ENCODE measurements at places on chromosomes 5 and 9.

- DNase-seq = no peak
These were observed 494.9 kb downstream of the PRR16 start for GRCh38 chr5:120958877-120959485.

DNA sequence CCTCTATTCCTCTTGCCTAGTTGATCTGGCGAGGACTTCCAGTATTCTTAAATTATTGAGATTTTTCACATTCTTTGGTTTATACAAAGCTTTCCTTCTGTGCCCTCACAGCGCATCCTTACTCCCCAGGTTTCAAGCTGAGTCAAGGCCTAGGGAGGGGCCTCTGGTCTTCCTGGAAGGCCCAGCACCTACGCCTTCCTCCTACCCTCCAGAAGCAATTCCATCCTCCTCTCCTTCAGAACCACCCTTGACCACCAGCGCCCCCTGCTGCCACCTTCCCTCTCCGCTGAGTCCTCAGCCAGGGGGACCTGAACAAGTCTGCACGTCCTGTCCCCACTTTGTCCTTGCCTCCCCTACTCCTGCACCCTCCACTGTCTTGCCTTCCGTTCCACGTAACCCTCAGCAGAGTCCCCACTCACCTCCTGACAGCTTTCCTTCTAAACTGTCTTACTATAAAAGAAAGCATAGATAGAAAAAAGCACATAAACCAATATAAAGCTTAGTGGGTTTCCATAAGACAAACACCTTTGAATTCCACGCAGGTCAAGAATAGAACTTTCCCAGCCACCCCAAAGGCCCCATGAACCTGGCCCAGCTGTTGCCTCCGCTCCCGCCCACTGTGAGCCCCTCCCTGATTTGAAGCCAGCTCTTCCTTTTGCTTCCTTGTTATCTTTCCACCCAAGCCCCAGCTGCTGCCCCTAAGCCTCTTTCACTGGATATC, 63.0 kb upstream of the CTSL start:
- peak; percentile 12 for DNase-seq

GRCh38 chr5:154576429-154576806, 98.4 kb upstream of the HAND1 start:
- no peak for DNase-seq

GRCh38 chr9:127950513-127951289, 13.0 kb upstream of the DPM2 start:
- DNase-seq = no peak

DNA sequence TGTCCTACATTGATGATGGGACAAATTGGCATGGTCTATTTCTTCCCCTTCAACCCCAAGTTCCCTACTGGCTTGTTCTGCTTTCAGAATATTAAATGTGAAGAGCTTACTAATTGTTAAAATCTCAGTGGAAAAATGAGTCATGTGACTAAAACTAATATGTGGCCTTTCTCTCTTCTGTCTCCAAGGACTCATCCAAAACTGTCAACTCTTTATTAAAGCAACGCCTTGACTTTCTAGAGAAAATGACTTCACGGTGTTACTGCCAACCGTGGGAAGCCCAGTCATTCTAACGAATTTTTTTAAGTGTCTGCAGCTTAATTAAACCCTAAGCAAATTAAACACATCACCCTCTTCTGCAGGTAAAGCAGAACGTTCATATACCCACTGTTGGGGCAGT, 431.6 kb downstream of the DTWD2 start:
- no peak for DNase-seq

GRCh38 chr9:95382433-95382832, 64.9 kb upstream of the FANCC start:
- no peak for DNase-seq

DNA sequence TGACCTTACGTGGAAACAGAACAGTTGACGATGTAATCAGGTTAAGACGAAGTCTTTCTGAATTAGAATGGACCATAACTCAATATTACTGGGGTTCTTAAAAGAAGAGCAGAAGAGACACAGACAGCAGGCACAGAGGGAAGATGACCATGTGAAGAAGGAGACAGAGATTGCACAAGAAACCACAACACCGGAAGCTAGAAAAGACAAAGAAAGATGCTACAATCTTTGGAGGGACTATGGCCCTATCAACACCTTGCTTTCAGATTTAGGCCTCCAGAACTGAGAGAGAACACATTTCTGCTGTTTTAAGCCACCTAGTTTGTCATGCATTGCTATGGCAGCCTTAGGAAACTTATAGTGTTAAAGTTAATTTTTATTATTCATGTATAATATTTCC, 27.1 kb downstream of the CDH9 start:
- DNase-seq = no peak

- DNase-seq = peak; percentile 4
These were observed 400.5 kb downstream of the ARRDC3 start for GRCh38 chr5:90982576-90982975.

DNA sequence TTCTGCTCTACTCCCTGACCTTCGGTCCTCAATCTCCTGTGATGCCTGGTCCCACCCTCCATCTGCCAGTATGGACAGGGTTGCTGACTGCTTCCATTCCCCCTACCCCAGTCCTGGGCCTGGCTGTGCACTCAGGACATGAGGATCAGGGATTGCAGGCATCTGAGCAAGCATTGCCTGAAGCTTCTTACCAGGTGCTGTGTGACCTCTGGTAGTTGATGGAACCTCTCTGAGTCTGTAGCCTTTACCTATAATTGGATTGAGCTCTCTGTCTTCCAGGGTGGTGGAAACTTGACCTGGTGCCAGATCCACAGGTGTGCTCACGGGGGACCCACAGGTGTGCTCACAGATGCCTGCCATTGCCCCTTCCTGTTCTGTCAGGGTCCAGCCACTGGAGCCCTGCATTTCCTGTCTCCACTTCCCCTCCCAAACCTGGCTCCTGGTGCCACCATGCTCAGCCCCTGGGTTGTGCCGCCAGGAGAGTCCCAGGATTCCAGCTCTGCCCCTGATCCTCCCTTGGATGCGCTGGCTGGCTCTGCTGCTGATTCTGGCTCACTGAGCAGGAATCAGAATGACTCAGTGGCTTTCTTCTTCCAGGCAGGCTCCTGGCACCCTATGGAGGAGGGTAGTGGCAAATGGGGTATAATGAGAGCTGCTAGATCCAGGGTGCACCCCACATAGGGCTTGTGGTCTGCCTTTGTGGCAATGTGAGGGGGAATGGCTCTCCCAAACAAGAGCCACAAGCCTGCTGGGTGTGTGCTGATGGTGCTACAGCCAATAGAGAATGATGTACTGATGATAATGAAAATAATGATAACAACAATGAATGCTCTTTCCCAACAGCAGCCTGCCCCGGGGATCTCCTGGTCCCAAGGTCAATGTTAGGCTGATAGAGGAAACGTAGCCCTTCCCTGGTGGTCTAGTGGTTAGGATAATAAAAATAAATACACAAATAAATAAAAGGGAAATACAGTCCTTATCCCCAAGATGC, 35.2 kb upstream of the PSD2 start:
- DNase-seq = no peak

- no peak for DNase-seq
These were observed 363.9 kb downstream of the KDM4C start for GRCh38 chr9:7121664-7122063.

DNA sequence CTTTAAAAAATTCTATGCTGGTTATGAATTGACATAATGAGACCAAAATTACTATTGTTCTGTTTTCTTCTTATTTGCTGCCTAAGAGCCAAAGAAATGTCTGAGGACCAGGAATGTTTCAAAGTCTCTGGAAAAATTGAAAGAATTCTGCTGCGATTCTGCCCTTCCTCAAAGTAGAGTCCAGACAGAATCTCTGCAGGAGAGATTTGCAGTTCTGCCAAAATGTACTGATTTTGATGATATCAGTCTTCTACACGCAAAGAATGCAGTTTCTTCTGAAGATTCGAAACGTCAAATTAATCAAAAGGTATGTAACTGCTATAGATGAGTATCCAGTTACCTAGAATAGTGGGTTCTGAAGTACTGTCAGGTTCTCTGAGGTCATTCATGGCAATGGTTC, 10.3 kb upstream of the DHFR start:
- DNase-seq = no peak

- no peak for DNase-seq
These were observed 36.5 kb downstream of the RGS3 start for GRCh38 chr9:113499876-113500497.

DNA sequence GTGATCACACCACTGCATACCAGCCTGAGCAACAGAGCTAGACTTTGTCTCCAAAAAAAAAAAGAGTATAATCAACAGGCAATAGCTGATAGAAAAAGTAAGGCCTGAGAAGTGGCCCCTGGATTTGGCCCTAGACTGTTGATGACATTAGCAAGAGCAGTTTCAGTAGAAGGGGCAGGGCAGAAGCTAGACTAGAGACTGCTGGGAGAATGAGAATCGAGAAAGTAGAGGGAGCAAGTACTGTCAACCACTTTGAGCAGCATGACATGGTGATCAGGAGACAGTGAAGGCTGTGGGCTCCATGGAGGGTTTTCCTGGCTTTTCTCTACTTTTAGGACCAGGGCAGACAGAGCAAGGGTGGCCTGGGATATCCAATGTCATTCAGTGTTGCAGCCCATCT, 34.9 kb upstream of the B4GALT1 start:
- no peak for DNase-seq

DNA sequence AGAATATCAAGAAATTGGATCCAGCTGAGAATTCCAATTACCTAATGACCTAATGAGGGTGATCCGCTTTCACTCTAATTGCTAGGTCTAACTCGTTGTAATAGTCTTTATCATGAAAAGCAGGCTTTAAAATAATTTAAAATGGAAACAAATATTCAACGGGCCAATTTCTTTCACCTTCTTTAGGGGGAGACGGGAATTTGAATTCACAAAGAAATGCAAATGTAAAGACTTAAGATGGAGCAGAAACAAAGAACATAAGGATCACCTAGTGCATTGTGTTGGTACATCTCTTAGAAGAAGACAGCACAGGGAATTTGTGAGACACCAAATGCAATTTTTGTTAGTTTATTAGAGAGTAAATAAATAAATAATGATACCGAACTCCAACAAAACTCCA, 1.5 kb upstream of the KCNN2 start:
- no peak for DNase-seq

DNA sequence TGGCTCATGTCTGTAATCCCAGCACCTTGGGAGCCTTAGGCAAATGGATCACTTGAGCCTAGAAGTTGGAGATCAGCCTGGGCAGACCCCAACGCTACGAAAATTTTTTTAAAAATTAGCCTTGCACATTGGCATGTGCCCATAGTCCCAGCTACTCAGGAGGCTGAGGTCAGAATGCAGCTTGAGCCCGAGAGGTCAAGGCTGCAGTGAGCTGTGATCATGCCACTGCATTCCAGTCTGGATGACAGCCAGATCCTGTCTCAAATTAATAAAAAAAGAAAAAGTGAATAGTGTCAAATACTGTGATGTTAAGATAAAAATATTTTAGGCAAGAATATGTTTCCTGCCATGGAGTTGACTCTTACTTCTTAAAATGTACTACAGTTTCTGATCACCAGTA, 5.3 kb downstream of the FBN2 start:
- no peak for DNase-seq

DNA sequence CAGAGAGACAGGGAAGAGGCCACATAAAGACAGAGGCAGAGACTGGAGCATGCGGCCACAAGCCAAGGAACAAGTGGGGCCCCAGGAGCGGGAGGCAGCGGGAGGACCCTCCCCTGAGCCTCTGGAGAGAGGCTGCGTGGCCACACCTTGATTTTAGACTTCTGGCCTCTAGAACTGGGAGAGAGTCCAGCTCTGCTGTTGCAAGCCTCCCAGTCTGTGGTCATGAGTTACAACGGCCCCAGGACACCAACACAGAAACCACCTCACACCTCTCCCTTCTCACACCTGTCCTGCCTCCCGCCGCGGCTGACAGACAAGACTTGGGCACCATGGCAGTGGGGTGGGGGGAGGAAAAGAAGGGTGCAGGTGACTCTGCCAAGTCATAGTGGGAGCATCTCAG, 2.2 kb downstream of the INPP5E start:
- DNase-seq = no peak

GRCh38 chr9:131951905-131952304, 127.8 kb downstream of the MED27 start:
- DNase-seq = no peak

DNA sequence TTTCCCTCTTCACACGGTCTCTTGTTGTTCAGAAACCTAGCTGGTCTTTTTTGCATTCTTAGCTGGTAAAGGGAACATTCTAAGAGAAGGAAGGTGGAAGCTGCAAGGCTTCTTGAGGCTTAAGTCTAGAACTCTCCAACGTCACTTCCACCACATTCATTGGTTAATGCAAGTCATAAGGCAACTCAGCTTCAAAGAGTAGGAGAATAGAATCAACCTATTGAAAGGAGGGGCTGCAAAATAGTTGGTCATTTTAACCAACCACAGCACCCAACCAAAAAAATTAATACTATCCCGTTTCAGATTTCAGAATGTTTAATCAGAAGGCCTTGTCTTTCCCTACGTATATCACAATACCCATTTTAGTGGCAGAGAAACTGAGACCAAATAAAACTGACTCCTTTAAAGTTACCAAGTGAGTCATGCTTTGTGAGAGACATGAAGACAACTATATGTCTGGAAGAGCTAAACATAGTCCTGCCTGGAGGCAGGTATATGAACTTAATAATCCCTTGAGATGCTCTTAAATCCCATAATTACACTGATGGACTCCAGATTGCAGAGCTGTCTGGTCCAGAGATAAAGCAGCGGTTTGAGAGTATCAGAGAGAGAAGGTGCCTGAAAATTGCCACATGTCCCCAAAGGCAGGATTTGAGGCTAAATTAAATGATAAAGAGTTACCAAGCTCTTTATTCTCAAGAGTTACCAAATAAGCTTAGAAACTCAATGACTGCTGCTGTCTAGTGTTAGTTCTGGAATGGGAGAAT, 14.4 kb downstream of the DOCK8 start:
- DNase-seq = no peak

DNA sequence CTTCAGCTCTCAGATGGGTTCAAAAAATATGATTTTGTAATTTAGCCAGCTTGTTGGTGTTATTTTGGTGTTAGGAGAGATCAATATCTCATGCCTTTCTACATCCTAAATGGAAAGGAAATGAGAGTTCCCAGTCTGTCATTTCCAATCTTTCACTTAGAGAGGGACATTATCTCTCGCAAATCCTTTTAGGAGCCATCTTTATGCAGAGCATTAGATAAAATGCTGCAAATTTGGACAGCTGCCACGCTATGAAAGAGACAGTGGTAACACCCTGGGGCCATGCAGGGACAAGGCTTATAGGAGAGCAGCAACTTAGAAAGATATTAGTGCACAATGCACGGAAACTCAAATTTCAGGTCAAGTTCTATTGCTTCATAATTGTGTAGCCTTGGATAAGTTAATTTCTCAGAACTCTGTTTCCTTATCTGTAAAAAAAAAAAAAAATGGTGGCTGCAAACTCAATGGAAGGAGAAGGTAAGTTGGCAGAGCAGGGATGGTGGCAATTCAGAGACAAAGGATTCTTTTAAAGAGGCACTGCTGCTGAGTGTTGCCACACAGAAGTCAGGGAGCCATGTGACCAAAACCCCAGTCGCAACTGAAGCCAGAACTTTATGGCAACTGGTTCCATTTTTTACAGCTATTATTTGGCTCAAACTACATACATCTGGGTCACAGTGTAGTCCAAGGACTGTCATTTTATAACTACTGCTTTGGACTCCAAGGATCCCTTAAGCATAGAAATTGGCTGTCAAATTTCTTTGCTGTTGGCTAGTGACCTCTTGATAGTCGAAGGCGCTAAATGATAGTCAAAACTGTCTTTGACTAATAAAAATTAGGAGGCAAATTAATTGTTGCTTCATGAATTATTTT, 210.2 kb downstream of the FRMD3 start:
- no peak for DNase-seq

- peak; percentile 79 for DNase-seq
These were observed 103.2 kb downstream of the USP20 start for GRCh38 chr9:129938291-129938979.
